ENCODE measurements at places on chromosomes 16 and 17.
A peak's percentile ranks its signal among the peaks of the same experiment; 100 is the strongest.

DNA sequence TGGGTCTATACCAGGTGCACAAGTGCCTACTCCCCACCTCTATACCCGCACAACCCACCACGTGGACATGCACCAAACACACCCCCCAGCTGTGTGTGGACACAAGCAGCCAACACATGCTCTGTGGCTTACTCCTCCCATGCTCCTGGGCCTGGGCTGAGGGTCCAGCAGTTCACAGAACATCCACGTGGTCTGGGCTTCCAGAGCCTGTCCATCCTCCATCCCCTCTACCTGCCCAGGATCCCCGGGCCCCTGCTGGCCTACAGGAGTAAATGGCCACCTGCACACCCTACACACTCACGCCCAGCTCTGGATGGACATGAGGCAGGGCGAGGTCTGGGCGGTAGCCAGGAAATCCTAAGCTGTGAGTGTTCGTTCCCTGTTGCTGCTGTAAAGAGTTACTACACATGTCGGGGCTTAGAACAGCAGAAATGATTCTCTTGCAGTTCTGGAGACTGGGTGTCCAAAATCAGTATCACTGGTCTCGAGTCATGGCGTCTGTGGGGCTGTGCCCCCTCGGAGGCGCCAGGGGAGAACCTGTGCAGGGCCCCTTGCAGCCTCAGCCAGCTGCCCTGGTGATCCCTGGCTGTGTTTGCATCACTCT, 15.0 kb upstream of the RAI1 start:
- no peak for DNase-seq

- no peak for DNase-seq
Observed at GRCh38 chr17:31388770-31389656, 2.5 kb upstream of the RAB11FIP4 start.

DNA sequence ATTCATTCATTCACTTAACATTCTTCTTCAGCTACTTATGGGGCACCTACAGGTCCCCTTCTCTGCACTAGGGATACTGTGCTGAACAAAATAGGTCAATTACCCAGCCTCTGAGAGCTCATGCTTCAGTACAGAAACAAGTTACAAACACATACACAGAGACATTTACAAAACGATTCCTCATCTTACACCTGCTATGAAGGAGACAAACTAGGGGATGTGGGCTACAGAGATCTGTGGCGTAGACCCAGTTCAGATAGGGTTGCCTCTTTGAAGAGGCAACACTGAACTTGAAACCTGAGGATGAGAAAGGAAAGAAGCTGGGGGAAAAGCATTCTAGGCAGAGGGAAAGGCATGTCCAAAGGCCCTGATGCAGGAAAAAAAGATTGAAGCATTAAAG, 5.2 kb downstream of the IL21R start:
- DNase-seq: no peak

DNA sequence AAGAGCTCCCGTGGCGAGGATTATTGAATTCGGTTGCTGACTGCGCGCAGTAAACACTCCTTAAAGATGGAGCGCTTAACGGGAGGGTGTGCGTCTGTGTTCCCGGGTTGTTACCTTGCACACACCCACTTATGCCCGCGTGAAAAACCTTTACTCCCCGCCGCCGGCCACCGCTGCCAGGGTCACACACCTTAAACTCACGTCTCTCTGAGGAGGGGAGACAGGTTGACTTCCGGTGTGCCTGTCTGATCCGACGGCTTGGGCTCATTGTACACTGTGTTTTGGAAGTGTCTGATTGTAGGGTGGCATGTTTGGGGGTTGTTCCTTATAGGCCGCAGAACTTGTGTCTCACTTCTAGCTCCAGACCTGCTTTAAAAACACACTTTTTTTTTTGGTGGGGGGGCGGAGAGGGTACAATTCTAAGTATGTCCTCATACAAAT, 66.8 kb downstream of the KPNA2 start:
- no peak for DNase-seq

DNA sequence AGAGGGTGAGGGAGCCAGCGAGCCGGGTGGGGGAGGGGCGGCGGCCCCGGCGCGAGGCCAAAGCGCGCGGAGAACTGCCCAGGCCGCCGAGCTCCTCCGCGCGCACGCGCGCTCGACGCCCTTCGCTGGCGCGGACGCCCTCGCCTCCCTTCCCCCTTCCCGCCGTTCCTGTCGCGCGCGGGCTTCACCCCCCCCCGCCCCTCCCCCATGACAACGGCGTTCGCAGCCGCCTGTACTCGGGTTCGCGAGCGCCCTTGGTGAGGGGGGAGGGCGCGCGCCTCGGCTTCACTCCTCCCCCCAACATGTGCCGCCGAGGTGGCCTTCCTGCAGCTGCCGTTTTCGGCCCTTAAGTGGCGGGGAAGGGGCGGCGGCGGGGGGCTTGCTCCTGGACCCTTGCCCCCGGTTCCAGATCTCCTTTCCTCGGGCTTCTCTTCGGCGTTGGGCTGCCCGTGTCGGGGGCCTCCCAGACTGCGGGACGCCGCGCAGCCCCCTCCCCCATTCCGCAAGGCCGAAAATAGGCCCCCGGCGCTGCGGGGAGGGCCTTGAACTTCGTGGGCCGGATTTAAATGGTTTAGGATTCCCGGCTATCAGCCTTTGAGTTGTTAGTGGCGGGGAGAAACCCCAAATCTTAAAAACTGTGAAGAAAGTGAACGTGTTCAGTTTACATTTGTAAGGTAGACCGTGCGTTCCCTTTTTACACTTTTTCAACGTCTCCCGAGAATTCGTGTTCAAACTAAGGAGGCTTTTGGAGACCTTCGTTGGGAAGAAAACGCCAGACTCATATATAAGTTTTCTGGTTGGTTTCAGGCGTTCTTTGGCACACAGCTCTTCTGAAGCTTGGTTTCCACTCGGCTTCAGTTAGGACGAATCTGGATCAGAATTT, 653 bp downstream of the SRRM2 start:
- peak; percentile 77 for DNase-seq

GRCh38 chr16:23395732-23396131, 57.3 kb downstream of the COG7 start:
- no peak for DNase-seq

DNA sequence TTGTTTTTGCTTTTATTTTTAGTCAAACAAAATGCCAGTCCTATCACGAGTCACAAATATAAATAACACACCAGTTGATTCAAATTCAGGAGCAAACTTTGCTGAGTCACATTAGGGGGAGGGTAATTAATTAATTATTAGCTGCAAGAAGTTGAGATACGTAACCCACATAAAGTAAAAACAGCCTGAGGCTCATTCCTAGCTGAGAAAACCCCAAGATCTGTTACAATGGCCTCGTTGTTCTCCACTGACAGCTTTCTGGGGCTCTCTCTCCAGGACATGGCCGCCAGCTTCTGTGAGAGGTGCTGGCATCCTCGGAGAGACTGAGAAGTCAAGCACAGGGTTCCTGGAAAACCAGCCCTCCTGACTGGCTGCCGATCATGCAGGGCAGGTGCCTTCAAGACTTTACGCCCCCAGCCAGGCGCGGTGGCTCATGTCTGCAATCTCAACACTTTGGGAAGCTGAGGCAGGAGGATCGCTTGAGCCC, 11.1 kb downstream of the RAB40B start:
- DNase-seq: no peak

DNA sequence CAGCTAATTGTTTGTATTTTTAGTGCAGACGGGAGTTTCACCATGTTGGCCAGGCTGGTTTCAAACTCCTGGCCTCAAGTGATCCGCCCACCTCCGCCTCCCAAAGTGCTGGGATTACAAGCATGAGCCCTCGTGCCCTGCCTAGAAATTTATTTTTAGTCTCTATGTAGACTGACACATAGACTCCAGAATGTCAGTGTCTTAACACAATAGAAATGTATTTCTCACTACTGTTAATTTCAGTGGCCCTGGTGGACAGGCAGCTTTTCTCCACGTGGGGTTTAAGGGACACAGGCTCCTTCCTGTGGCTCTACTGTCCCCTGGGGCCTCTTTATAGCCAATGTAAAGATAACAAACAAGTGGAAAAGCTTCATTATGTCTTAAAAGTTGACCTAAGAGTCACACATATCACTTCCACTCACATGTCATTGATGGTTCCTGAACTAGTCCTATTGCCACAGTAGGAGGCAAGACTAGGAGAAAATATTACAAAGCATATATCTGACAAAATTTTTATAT, 43.8 kb downstream of the COPRS start:
- DNase-seq: no peak

DNA sequence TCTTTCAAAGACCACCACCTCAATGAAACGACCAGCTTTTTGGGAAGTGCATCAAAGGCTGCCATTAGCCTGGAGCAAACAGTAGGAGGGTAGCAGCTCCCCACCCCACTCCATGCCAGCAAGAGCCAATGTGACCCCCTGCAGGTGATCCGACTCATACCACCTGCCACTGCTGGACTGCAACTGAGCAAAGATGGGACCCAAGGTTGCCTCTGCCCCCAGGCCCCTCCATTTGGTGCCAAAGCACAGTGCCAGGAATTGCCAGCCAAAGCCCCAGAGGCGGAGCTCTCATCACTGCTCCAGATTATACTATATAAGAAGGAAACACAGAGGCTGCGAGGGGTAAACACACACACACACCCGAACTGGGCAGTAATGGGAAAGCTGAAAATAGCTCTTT, 8.3 kb downstream of the PITPNM3 start:
- DNase-seq: no peak

GRCh38 chr16:16083421-16084156, 134.2 kb downstream of the ABCC1 start:
- no peak for DNase-seq

GRCh38 chr17:65533852-65534457, 27.5 kb downstream of the AXIN2 start:
- DNase-seq: no peak

DNA sequence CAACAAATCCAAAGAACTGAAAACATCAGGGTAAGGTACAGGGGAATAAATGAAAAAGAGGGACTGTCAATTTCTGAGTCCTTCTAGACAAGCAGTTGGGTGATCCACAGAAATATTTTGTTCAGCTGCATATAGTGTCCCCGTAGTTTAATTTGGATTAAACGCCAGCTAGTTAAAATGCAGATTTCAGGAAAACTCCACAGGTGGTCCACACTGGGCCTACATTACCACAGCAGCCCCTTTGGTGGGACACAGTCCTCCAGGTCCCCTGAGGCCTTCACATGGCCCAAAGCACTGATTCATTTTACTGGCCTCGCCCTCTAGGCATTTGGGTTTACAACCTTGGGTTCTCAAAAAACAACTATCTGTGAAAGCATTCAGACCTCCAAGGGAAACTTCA, 4.6 kb downstream of the ARHGAP17 start:
- DNase-seq: no peak

GRCh38 chr17:15893658-15894024, 51.3 kb upstream of the ADORA2B start:
- DNase-seq: no peak

GRCh38 chr17:55783684-55784245, 32.9 kb downstream of the PCTP start:
- DNase-seq: no peak
